ENCODE measurements at places on chromosomes 4 and X.

GRCh38 chr4:184649971-184650855 is 675 bp downstream of the PRIMPOL start:
- peak overlapping the region; percentile 92 for H3K27ac ChIP-seq
- peak overlapping the region; percentile 94 for H3K4me3 ChIP-seq
- H3K36me3 ChIP-seq: peaks cover 17% of the 10 kb centered on the region
- H3K4me1 ChIP-seq: peaks cover 55% of the 10 kb centered on the region
- peaks cover 8% of the 10 kb centered on the region for H3K27me3 ChIP-seq

- no peak within 1 kb of the TSS for H3K27ac ChIP-seq
- DNase-seq: no peak
- H3K36me3 ChIP-seq: peaks cover 5% of the 10 kb centered on the region
- H3K4me1 ChIP-seq: peaks cover 8% of the 10 kb centered on the region
Measured at GRCh38 chr4:23889814-23890341, at the start of gene PPARGC1A. Gene PPARGC1A, minus strand, starts transcription at chr4:23890047. Its CDS starts 90 bp downstream, at chr4:23889957.

DNA sequence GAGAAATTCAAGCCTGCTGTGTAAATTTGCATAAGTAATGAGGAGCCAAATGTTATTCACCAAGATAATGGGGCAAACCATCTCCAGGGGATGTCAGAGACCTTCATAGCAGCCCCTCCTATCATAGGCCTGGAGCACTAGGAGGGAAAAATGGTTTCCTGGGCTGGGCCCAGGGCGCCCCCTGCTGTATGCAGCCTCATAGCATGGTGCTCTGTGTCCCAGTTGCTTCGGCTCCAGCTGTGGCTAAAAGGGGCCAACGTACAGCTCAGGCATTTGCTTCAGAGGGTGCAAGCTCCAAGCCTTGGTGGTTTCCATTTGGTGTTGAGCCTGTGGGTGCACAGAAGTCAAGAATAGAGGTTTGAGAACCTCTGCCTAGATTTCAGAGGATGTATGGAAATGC is 859.3 kb downstream of the RPA4 start:
- no peak overlapping the region for H3K4me3 ChIP-seq
- H3K27me3 ChIP-seq: peaks cover 14% of the 10 kb centered on the region
- H3K27ac ChIP-seq: no peak overlapping the region
- no peak for DNase-seq

DNA sequence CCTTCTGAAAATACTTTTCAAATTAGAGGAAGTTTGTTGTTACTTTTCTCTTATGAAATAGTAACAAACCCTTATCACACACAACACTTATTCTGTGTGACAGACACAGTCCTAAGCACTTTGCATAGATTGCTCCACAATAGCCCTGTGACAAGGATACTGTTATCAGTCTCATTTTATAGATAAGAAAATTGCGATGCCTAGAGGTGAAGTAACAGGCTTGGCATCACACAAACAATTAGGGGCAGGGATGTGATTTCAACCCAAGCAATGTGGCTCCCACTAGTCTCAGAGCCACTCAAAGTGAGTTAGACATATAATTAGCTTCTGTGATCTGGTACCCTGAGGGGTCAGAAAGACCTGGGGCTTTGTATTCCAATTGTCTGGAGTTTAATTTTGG is 339.9 kb downstream of the FBXO8 start:
- no peak for DNase-seq
- H3K4me1 ChIP-seq: no peaks in the 10 kb centered on the region
- no peak overlapping the region for H3K4me3 ChIP-seq
- H3K36me3 ChIP-seq: no peaks in the 10 kb centered on the region
- peaks cover 3% of the 10 kb centered on the region for H3K27me3 ChIP-seq

DNA sequence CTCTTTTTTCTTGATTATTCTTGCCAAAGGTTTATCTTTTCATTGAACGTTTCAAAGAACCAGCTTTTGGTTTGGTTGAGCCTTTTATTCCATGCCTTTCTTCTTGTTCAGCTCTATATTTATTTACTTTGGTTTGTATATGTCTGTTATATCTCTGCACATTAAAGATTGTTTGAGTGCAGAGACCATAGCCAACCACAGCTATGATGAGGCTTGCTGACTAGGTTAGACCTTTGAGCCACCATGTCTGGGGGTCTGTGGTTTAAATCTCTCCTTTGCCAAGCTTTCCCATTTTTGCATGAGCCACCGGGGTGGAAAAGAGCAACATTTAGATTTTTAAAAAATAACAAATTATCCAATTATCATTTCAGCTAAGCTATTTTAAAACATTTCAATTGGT is 96.1 kb downstream of the NHS start:
- no peaks in the 10 kb centered on the region for H3K36me3 ChIP-seq
- DNase-seq: no peak
- no peak overlapping the region for H3K4me3 ChIP-seq
- H3K4me1 ChIP-seq: no peaks in the 10 kb centered on the region
- no peak overlapping the region for H3K27ac ChIP-seq
- peaks cover 1% of the 10 kb centered on the region for H3K27me3 ChIP-seq
